IPS-NIHi11 (cell line): ENCODE measurements at places on chromosomes 4 and X.

- DNase-seq: no peak
Measured at GRCh38 chrX:7596822-7597221, 246.1 kb upstream of the VCX start.

- no peak for DNase-seq
Measured at GRCh38 chrX:79182616-79183015, 38.1 kb downstream of the GPR174 start.

DNA sequence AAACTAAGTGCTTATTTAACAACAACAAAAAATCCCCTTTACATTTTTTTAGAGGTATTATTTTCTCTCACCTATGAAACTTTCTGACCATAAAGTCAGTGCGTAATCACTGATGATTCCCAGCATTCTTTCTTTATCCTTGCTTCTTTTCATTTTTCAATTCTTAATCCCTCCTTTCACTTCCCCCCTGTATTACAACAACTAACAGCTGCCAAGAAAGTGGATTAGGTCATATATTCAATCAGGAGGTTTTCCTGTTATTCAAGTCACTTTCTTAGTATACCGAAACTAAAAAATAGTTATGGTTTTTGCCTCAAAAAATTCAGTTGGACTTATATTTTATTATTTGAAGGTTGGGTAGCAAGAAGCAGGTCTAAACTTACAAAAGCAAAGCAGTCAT lies 2.1 kb upstream of the STAP1 start:
- DNase-seq: no peak

DNA sequence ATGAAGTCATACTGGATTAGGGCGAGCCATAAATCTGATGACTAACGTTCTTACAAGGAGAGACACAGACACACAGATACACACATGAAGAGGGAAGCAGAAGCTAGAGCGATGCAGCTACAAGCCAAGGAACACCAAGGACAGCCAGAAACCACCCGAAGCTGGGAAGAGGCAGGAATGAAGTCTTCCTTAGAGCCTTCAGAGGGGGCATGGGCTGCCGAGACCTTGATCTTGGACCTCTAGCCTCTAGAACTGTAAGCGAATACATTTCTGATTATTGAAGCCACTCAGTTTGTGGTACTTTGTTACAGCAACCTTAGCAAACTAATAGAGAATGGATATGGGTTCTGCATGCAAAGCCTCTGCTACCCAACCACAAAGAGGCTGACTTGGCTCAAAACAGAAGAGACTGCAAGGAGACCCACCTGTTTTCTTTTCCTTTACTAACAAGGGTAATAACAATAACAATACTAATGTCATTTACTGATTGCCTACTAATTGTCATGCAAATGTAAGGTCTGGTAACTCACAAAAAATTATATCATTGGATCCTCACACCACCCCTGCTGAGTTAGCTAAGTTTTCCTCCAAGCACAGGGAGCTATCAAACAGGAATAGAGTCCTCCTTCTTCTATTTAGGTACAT lies 10.1 kb upstream of the LDB2 start:
- DNase-seq: no peak

- no peak for DNase-seq
Measured at GRCh38 chr4:158945529-158946108, 157.3 kb upstream of the RAPGEF2 start.

DNA sequence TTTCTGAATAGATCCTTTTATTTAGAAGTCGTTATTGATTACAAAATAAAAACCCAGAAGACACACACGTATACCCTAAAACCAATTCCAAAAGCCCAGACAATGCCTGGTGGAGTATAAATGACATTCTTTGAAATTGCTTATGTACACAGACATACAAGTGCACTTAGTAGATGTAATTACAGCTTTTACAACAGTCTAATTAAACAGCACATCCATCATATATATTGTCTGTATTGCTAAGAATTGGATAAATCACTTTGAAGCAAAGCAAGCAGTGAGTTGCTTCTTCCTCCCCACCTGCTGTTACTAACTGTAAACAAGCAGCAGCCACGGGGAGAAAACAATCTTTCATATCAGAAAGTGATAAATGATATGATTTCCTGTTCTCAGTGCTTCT lies 645.7 kb downstream of the TLL1 start:
- DNase-seq: no peak

GRCh38 chr4:74005528-74005927 lies 7.1 kb upstream of the CXCL5 start:
- no peak for DNase-seq

DNA sequence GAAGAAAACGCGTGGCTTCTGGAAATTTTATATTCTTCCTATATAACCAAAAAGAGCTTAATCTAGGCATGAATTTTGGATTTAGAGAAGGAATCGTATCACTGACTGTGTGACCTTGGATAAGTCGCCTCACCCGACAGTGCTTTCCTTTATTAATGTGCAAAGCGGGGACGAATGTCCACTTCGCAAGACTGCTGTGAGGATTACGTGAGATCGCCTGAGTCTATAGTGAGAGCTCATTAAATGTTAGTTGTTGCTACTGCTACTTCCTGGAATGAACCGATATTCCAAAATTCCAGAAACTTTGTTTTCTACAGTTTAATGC lies 448 bp upstream of the TBC1D8B start:
- no peak for DNase-seq

GRCh38 chr4:143407474-143407873 lies 70.8 kb downstream of the GAB1 start:
- no peak for DNase-seq

DNA sequence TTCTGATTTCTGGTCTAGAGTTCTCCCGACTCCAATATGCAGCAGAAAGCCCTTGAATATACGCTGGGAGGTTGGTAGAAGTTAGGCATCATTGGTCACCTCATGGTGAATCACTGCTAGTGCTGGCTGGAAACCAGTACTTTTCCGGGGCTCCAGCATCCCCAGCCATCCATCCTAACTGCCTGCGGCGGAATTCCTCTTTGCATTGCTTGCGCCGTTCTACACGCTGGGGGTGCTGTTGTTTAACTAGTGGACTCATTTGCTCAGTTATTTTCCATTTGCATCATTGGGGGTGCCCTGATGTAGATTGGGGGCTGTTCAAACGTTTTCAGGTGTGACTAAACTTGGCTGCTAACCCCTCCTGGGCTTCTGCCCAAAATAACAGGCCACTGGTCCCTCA lies 23.3 kb upstream of the GPR50 start:
- peak; percentile 45 for DNase-seq

GRCh38 chr4:91025241-91026148 lies 898.3 kb downstream of the CCSER1 start:
- DNase-seq: no peak

- peak; percentile 23 for DNase-seq
Measured at GRCh38 chr4:42136371-42136770, 16.1 kb downstream of the BEND4 start.

DNA sequence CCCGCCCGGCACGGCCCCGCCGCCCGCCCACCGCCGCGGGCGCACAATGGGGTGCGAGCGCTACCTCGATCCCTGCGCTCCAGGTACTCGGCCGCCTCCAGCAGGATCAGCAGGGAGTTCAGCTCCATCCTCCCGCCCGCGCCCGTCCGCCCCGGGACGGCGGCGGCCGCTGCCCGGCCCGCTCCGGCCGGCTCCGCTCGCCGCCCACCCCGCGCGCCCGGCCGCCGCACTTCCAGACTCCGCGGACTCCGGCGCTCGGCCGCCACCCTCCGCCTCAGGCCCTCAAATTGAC lies at the start of gene MXD4:
Gene MXD4 (minus strand): TSS at position 257 of the 292 bp plus-strand sequence. CDS start 129 bp downstream, at position 128.
- no peak for DNase-seq

DNA sequence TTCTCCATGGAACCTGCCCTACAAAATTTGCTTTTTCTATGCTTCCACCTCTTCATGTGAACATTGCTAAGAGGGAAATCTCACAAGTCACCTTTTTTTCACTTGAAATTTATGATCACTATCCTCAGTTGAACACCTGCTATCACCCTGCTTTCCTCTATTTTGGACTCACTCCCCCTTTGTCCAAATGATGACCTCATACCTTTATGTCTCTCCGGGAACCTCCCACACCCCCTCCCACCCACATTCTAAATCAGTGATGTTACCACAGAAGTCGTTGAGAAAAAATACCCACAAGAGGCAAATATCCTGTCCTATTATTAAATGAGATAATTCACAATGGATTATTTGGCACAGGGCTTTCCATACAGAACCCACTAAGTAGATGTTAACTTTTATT lies 156.5 kb downstream of the RNF150 start:
- DNase-seq: no peak

GRCh38 chr4:107877361-107877760 lies 52.6 kb downstream of the SGMS2 start:
- DNase-seq: no peak

DNA sequence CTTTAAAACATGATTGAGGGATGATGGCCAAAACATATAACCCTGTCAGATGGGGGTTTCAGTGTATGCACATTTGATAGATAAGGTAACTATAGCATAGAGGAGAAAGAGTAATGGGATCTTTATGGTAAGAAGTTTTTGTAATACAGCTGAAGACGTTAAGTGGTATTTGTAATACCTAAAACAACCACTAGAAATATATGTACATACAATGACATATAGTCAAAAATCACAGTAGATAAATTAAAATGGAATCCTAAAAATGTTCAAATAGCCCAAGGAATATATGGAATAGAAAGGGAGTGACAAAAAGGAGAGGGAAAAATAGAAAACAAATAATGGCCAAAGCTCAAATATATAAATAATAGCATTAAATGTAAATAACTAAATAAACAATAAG lies 371.3 kb upstream of the FSTL5 start:
- DNase-seq: no peak

GRCh38 chr4:74189331-74190043 lies 31.6 kb downstream of the MTHFD2L start:
- peak; percentile 48 for DNase-seq

- no peak for DNase-seq
Measured at GRCh38 chrX:17397074-17397473, 22.1 kb downstream of the NHS start.

GRCh38 chrX:109847257-109848187 lies 114.5 kb upstream of the ACSL4 start:
- no peak for DNase-seq

GRCh38 chr4:3442959-3443749 lies 1.4 kb downstream of the HGFAC start:
- peak; percentile 99 for DNase-seq

DNA sequence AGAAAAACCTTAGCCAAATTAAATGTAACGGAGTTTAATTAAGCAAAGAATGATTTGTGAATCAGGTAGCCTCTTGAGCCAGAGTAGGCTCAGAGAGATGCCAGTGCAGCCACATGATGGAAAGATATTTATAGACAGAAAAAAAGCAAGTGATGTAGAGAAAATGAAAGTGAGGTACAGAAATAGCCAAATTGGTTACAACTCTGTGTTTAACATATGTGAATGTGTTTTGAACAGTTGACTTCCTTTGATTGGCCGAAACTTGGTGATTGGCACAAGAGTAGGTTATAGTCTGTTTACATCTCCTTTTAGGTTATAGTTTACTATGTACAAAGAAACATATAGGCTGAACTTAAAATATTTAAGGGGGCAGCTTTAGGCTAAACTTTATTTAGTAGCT lies 459.9 kb upstream of the BOD1L1 start:
- no peak for DNase-seq

DNA sequence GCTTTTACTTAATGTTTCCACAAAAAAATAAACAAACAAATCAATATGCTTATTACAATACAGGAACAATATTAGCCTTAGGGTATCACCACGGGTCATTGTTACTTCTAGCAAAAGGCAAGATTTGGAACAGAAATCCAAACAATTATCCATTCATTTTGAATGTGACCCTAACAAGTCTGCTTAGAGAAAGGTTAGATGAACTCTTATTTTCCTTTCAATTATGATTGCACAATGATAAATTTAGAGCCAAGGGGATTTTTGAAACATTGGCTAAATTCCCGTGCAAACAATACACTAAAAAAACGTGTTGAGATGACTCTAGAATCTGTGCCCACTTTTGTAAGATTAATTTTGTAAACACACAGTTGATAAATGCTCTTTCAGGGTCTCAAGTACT lies 474.7 kb downstream of the PCDH7 start:
- no peak for DNase-seq

DNA sequence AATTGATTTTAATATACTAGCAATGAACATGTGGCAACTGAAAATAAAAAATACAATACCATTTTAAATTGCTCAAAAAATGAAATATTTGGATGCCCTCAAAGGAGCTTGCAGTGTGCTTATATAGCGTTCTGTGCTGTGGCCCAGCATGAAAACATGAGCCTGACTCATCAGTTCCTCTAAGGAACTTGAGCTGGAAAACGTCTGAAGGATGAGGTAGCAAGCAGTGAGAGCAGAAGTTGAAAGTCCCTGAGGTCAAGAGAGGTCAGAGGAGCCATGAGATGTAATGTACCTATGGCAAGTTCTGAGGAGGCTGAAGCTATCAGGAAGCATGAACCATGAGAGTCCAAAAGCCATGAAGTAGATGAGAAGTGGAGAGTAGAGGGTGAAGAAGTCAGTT lies 59.7 kb downstream of the HMGB3 start:
- DNase-seq: no peak

DNA sequence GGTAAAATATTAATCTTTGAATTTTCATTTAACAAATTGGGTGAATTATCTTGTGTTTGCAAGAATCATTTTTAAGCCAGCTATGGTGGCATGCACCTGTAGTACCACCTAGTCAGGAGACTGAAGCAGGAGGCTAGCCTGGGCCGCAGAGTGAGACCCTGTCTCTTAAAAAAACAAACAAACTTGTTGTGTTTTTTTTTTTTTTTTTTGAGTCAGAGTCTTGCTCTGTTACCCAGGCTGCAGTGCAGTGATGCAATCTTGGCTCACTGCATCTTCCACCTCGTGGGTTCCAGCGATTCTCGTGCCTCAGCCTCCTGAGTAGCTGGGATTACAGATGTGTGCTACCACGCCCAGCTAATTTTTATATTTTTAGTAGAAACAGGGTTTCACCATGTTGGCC lies 2.2 kb downstream of the TXLNG start:
- DNase-seq: no peak

DNA sequence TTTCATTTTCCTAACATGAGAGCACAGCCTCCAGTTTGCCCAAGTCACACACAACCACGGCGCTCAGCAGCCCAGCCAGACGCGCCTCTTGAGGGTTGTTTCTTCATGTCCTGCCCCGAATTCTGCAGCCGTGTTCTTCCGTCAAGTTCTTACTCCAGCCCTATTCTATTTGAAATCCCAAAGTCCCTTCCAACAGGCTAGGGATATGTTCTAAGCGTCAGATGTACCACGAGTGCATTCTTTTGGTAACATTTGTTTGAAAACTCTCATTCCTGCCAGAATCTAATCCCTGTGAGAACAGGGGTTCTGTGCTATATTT lies 23.1 kb downstream of the ACSL1 start:
- DNase-seq: no peak

GRCh38 chrX:100395781-100396180 lies 14.3 kb downstream of the PCDH19 start:
- DNase-seq: no peak

DNA sequence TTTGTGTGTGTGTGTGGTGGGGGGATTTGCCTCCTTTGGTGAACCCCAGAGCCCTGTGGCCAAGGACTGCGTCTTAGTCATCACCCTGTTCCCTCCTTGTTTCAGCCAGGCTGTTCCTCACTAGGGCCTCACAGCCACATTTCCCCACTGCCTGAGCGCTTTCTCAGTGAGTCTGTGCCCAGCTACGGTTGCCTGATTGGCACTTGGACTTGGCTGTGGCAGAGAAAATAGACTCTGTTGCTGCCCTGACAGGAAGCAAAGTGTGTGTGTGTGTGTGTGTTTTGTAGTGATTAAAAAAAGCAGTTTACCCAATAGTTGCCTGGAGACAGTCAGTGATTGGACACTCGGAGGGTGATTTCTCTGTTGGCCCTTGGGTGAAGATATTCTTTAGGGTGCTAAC lies 113.0 kb downstream of the UCHL1 start:
- DNase-seq: no peak
